ENCODE measurements at places on chromosomes 12 and 14.
A peak's percentile ranks its signal among the peaks of the same experiment; 100 is the strongest.

GRCh38 chr12:102939670-102940222, 17.7 kb upstream of the ASCL1 start:
- no peak for DNase-seq

DNA sequence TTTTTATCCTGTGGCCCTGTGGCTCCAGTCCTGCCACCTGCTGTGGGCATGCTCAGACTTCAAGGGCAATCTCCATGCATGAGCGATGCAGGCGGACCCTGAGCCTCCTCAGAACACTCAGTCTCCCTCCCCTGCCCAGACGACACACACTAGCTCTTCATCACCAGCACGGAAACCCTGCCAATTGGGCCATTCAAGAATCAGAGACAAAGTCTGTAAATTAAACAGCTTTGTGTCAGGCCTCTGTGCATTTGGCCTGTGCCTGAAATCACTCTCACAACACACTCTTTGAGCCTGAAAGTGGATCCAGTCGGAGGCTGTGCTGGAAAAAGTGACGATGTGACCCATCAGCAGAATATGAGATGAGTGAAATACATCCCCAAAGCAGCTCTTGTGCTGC, 12.5 kb downstream of the POU6F1 start:
- no peak for DNase-seq

DNA sequence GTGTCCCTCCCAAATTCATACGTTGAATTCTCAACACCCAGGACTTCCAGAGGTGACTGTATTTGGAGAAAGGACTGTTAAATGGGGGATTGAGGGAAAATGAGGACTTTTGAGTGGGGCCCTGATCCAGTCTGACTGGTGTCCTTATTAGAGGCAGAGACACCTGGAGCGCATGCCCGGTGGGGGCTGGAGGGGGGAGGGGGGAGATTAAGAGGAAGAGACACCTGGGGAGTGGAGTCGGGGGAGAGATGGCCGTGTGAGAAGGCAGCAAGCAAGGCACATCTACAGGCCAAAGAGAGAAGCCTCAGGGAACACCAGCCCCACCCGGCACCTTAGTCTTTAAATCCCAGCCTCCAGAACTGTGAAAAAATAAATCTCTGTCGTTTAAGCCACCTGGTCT, 209.7 kb downstream of the SLC41A2 start:
- DNase-seq, result no peak

GRCh38 chr14:68250927-68251768, 431.6 kb downstream of the RAD51B start:
- DNase-seq, result no peak

DNA sequence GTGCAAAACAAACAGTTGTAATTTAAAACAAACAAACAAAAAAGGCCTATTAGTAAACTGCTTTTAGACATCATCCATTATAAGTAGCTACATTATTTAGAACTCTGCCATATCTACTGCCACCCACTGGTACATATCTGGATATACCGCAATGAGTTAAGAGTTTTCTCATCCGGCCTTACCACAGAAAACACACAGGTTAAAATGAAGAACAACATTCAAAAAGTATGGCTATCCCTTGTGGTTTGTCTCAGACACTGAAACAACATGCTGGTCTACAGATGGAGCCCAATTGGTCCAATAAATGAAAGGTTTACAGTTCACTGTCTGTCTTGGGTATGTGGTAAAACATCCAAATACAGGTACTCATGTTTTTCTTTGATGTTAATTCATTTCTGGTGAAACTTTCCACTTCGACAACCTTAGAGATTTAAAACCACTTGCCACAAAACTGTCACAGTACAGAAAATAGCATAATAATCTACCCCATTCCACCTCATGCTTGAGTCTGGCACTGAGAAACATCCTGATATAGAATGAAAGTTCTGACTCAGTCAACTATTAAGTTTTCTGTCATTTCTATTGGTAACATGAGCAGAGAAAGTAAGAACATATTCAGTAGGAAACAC, 354.3 kb downstream of the CEP128 start:
- peak; percentile 9 for DNase-seq

DNA sequence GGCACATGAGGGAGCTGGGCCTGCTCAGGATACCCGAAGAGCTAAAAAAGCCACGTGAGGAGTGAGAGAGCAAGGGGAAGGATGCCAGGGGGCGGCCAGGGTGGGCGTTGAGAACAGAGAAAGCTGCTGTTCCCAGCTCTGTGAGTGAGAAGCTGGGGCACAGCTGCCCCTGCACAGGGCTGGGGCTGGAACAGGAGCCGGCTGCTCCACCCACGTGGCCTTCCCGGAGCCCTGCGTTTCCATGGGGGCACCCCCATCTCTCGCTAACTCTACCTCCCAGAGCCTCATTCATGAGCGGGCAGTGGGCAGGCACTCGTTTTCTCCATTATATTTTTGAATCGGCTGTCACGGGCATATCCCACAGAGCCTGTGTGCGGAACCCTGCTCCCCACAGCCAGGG, 42.7 kb downstream of the RFLNA start:
- DNase-seq, result no peak

GRCh38 chr14:102293781-102294180, 11.2 kb downstream of the MOK start:
- DNase-seq, result no peak

GRCh38 chr14:31118892-31119291, 88.7 kb downstream of the HECTD1 start:
- no peak for DNase-seq

- DNase-seq, result no peak
These were observed 122.5 kb downstream of the IPO8 start for GRCh38 chr12:30573145-30573544.

DNA sequence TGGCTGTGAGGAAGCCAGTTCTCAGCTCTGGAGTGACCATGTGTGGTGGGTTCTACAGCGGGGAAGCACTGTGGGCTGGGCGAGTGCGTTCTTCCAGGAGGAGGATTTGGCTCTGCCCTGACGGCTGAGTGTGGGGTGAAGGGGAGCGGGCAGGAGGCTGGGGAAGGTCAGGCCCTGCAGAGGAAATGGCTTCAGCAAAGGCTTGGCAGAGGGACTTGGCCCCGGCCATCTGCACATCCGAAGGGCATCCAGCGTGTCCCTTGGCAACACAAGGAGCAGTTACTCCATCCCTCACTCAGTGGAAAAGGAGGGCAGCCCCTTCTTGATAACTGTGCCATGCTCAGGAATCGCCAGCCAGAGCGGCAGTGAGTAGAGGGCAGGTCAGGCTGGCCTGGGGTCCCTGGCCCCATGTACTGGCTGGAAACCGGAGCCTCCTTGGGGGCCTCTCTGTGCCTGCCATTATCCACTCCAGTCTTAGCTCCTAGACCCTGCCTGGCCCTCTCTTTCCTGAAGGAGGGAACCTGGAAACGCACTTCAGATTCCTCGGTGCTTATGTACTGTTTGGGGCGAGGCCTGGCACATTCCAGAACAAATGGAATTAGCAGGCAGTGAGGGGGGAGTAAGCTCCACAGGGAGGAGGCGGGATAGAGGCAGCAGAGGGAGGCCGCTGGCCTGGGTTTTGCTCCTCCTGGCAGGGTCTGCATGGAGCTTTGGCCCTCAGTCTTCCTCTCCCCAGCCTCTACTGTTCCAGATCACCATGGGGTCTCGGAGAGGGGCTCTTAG, 133.6 kb upstream of the NCOR2 start:
- DNase-seq, result no peak

- no peak for DNase-seq
These were observed 71.4 kb downstream of the ADAMTS20 start for GRCh38 chr12:43480591-43480990.

DNA sequence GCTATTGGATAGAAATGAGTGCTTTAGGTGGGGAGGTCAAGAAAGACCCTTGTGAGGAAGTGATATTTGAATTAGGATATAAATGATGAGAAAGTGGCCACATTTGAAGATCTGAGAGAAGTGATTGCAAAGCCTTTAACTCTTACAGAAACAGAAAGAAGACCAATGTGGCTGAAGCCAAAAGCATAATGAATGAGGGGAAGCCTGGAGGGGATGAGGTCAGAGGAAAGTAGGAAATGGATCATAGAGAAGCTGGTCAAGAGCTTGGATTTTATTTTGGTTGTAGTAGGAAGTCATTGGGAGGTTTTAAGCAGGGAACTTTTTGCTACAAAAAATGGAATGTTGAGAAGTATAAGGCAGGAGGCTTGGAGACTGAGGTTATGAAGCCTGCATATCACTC, 3.5 kb upstream of the GYS2 start:
- DNase-seq, result no peak

- no peak for DNase-seq
These were observed 11.6 kb downstream of the TIMELESS start for GRCh38 chr12:56437430-56438176.

- peak; percentile 42 for DNase-seq
These were observed 10.3 kb downstream of the DCP1B start for GRCh38 chr12:1993871-1994371.
